ENCODE measurements at places on chromosomes 6 and 20.

GRCh38 chr6:167696296-167696695 lies 130.4 kb upstream of the AFDN start:
- no peak for DNase-seq

DNA sequence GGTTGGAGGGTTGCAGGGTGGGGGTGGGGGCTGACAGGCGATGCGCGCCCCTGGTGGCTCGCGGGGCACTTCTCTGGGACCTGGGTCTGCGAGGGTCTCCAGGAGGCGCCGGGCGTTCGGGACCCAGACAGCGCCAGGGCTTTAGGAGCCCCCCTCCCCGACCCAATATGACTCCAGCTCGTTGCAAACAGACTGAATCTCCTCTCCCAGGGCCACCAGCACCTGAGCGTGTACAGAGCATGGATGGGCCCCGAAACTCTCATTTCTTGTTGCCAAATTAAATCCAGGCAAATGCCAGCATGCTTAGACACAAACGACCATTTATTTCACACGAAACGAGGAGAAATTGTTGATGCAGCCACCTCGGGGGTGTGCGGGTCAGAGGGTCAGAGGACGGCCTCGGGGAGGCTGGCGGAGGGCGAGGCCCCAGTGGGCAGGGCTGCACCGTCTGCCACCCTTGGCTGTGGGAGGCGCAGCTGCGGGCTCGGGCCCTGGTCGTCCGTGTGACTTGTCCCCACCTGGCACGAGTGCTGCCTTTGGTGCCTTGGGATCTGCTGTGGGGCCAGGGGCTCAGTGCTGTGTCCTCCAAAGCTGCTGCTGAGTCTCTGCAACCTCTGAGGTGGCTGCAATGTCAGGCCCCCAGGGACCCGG lies 20.9 kb upstream of the GATA5 start:
- no peak for DNase-seq

DNA sequence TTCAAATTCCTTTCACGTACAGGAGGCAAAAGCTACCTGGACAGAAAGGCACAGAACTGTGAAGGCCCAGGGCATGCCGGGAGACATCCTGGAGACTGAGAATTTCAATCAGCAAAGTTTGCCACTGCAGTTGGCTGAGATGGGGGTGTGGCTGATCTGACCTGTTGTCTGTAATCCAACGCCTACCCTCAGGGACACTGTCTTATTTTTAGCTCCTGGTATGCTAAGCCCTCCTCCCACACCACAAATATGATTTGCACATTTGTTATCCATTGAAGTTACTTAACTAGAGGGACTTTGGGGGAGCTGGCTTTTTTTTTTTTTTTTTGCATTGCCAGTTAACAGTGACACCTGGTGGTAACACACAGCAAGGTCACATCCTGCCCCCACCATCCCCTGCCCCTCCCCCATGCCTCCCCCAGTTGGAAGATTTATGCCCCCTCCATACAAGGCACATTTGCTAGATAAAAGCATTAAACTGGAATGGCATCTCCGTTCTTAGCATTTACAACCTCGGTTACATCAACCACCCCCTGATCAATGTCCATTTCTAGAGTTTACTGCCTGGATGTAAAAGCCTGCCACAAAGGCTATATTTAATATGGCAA lies 40.4 kb downstream of the TTI1 start:
- DNase-seq, result no peak

DNA sequence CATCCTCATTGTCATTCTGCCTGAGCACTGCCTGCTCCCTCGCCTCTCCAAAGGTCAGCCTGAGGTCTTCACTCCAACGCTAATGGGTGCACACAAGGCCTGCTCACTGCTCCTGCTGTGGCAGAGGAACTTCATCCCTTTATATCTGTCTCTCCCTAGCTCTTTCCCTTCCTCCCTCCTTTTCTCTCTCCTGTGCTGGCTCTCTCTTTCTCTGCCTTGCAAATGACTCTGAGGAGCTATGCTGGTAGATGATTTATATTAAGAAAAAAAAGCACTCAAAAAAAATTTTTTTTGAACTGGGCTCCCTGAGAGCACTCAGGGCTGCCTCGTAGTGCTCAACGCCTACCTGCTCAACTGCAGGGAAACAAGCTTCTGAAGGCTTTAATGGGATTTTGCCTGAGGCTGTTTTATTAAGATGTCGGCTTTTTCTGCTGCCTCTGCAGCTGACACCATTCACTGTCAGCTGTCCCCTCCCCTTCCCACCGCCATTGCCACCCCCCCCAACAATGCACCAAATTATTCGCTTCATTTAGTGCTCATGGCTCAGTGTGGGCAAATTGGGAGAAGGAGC lies 137.7 kb upstream of the DEFB112 start:
- DNase-seq, result no peak

- no peak for DNase-seq
Observed at GRCh38 chr20:37407573-37408002, 61.6 kb downstream of the SRC start.

DNA sequence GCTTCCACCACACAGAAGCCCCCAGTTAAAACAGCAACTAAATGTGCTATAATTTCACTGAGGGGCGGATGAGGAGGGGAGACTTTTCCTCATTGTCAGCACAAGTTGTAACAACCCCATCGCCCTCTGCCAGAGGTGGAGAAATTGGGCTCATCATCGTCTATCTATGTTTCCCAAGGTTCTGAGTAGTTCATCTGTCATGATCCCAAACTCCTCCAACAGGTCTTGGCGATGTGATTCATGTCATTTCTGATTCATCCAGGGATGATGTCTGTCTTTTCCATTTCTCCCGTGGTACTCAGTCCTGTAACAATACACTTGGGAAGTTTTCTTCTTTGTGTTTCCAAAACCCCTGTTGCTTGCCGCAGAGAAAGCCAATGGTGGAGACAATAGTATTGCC lies 51.0 kb downstream of the TFAP2A start:
- DNase-seq, result no peak

DNA sequence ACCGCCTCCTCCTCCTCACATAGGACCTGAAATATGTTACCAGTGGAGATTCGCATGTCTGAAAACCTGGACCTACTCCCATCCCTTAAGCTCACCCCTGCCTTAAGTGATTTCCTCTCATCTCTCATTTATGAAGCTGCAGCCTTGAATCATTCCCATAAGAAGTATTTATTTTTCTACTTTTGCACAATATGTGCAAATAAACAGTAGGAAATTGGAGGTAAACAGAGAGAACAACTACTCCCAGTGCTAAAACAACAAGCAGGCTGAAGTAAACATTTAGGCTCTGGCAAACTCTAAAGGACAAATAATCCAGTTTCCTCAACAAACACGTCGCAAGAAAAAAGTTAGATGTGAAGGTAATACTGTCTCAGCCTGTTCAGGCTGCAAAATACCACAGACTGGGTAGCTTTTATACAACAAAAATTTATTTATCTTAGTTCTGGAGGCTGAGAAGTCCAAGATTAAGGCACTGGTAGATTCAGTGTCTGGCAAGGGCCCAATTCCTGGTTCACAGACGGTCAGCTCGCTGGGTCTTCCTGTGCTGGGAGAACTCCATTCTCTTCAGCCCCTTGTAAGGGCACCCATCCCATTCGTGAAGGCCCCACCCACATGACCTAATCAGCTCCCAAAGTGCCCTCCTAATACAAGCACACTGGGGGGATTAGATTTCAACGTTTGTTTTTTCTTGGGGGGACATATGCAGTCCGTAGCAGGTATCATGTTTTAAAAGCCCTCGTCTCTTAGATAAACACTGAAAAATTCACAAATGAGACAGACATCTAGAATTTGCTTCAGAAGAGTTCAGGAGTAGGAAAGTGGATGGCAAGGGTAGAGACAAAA lies 15.6 kb downstream of the SPATA2 start:
- DNase-seq, result no peak

DNA sequence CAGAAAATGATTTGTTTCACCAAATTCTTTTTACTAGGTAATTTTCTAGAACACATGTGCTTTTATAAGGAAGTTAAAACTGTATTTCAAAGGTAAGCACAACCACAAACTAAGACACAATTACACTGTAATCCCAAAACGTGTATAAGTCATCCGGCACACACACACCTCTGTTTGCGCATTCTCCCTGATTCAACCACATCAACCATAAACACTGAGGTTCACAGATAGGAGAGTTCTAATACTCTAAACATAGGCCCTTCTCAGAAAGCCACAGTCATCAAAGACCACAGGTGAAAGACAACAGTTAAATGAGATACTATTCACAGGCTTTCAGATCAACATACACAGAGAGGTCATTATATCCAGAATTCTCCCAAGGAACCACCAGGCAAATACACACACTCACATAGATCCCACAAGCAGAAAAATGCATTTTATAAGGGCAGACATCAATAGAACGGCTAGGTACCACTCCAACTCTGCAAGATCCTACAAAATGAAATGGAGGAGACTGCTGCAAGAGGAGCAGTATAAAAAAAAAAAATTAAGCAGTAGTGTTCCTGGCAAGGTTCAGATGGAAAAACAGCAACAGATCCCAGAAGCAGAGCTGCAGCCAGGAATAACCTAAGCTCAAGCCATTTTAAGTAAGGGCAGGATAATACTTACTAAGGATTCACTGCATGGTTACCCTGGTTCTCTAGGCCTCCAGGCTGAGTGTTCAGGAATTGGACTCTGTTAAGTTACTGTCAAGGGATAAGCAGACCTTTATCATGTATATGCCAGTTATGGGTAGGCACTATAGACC lies 6.6 kb upstream of the FBXO9 start:
- no peak for DNase-seq

DNA sequence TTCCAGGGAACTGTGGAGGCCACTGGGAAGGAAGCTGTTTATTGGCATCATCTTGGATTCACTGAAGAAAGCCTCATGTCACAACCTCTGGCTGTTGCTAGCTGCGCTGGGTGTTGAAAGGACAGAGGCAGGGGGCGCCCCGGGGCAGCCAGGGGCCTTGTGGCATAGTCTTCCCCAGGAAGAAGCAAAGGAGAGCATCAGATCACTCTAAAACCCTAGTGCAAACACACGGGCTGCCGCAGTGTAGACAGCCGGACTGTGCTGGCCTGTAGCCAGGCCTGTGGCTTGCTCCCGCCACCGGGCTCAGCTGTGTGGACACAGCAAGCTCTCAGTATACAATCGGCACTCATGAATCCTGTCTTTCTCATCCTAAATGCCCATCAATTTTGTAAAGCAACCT lies 23.8 kb upstream of the SMOC2 start:
- DNase-seq, result no peak

DNA sequence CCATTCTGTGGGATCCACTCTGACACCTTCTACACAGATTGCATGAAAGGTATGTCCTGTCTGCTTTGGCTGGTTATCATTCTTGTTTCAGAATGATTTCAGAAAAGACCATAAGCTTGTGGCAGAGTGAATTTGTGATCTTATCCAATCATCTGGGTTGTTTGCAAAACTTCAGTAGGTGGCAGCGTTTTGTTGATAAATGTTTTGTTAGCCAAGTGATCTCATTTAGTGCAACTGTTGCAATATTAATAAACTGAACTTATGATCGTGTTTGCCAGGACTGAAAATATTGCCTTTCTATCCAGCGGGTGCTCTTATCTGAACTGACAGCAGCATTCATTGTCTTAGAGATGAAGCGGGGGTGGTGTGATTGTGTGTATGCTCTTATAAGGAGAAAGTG lies 613.2 kb upstream of the NOX3 start:
- no peak for DNase-seq

GRCh38 chr6:45915780-45916468 lies 99.7 kb downstream of the CLIC5 start:
- DNase-seq, result no peak

DNA sequence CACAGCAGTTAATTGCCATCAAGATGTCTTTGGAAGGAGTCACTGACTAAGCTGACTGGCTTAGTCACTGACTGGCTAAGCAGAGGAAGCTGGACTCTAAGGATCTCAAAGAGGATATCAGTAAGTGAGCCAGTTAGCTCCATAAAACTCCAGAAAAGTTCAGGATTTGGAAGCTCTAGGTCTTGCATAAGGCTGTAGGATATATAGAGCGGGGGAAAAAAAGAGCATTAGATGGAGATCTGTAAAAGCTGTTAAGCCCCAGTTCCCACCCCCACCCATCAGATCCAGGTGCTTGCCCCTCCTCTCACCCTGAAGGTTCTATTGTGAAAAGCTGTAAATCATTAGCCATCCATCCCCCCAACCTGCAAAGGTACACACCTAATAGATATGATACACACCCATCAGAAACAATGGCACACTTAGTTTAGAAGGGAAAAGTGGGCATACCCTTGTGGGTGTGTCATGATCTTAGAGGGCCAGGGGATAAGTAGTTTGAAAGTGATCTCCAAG lies 32.2 kb downstream of the CARMIL1 start:
- no peak for DNase-seq

GRCh38 chr6:20479526-20479925 lies 54.7 kb upstream of the CDKAL1 start:
- DNase-seq, result no peak

GRCh38 chr20:6122111-6122872 lies 538 bp downstream of the FERMT1 start:
- DNase-seq, result no peak

DNA sequence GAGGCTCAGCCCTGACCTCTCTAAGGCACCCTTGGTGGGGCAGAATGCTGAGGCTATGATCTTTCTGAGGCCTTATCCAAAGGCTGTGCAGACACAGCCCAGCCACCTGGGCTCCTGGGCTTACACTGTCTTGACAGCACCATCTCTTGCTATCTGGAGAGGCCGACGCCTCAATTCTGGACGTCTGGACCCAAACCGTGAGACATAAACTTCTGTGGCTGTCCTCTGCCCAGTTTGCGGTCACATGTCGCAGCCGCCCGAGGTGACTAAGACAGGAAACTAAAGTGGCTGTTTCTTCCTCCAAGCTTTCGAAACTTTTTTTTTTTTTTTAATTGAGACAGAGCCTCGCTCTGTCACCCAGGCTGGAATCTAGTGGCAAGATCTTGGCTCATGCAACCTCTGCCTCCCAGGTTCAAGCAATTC lies 49.3 kb downstream of the PRR18 start:
- DNase-seq, result peak; percentile 38

DNA sequence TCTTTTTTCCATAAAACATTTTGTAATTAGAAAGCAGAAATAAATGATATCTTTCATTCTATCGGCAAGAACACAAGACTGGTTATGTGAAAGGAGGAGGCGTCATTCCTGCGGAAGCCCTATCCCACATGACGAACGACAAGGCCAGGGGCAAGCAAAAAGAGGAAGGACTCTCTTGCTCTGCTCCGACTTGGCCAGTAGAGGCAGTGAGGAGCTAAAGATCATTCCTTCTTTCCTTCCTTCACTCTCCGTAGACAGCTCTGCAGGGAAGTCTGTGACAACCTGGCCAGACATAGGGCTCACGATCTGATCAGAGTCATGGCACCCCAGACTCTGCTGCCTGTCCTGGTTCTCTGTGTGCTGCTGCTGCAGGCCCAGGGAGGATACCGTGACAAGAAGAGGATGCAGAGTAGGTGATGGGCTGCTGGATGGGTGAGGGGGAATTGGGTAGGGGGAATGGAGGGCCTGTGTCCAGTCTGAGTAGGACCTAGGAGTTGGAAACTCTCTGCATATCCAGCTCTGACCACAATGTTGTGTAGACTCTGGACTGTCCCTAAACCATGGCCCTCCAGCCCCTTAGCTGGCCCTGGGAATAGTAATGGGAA lies at the start of gene WFDC10A:
Gene WFDC10A, plus strand, starts transcription at position 244 of the 605 bp plus-strand sequence. Its CDS starts 75 bp downstream, at position 319.
- DNase-seq, result no peak
